Left ventricle myocardium inferior (tissue), 1 donor: ENCODE measurements at places on chromosomes 11 and 22.

DNA sequence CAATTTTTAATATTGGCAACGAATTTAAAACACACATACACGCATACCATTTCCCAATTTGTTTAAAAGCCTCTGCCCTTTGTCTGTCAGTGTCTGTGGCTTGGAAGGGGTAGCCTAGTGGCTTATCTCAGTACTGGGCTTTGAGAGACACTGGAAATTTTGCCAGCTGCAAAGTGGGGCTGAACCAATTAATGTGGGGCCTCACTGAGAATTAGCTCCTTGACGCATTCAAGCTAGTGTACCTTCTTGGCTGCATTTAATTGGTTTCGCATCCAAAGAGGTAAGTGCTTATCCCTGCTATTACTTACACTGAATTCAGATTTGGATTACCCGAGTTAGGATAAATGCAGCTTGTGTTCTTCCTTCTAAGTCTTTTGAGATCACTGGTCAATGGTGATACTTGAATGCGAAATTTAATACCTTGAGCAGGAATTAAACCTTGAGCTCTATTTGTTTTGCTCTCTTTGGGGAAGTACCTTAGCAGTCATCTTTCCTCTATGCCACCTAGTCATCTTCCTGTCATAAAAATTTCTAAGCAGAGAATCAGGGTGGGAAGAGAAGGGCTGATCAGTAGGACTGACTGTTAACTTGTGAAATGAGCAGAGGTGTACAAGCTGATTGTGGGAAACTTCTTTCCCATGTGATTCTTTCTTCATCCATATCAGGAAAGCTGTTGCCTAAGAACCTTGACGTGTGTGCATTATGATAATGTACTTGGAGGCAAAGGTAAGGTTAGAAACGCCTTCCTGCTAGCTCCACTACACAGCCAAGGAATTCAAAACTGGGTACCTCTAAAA lies 187.7 kb upstream of the E2F8 start:
- DNase-seq: no peak

GRCh38 chr11:20618083-20618482 lies 18.7 kb downstream of the SLC6A5 start:
- DNase-seq: no peak

DNA sequence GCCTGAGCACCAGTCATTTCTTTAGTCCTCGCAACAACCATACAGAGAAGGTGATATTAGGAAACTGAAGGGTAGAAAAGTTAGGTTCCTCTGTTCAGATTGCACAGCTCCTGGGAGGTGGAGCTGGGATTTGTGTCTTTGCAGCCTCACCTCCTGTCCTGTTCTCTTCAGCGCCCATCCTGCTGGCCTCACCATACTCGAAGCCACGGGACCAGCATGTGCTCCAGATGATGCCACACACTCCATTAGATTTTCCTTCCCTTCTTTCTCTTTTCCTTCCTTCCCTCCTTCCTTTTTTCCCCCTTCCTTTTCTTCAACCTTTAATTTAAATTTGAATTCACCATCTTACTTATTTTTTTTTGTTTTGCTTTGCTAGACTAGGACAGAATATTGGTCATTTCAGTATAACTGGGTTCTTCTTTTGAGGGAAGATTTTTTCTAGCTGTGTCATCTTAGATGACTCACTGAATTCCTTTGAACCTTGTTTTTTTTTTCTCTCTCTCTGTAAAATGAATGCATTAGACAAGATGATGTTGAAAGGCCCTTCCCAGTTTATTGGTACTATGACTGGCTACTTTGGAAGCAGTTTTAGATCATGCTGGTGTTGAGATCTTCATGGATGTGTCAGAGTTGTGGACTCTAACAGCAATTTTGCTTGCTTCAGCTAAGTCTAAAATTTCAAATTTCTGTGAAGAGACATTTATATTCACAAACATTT lies 662.5 kb upstream of the TENM4 start:
- no peak for DNase-seq

DNA sequence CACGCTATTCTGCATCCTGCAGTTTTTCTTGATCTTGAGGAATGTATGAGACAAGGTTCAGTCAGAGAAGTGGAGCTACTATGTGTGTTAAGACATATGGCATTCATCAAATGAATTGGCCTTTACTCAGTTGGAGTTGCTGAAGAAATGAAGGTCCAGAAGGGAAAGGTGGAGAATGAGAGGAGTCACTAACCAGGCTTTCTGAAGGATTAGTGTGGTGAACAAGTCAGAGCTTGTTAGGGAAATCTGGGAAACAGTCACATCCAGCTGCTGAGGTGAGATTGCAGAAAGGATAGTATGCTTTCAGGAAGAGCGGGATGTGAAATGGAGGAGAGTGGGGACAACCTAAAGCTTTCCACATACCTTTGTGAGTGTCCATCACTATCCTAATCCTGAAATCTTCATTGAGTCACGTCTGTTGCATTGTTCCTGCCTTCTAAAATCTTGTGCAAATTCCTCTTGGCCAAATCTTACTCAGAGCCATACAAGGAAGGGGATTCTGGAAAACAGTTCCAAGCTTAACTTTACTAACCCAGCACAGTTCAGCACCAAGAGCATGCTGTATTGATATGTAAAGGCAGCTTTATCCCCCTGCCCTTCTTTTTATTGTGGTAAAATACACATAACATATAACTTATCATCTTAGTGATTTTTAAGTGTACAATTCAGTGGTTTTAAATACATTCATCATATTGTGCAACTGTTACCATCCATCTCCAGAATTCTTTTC lies 11.4 kb upstream of the PITPNB start:
- DNase-seq: no peak

DNA sequence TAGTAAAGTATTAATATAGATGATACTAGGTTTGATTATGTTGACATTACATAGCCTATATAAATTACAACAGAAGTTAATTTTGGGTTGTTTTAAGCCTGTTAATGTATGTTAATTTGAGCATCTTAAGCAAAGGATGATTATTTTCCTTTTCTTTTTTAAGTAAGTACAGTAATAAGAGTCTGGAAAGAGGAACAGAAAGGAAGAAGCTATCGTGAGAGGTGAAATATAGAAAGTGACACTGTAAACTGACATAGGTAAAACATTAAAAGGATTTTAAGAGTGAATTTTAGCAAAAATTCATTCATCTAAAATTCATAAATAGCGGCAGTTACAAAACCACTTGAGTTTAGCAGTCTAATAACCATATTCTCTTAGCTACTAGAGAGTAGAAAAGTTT lies 45.5 kb downstream of the FAR1 start:
- DNase-seq: no peak

DNA sequence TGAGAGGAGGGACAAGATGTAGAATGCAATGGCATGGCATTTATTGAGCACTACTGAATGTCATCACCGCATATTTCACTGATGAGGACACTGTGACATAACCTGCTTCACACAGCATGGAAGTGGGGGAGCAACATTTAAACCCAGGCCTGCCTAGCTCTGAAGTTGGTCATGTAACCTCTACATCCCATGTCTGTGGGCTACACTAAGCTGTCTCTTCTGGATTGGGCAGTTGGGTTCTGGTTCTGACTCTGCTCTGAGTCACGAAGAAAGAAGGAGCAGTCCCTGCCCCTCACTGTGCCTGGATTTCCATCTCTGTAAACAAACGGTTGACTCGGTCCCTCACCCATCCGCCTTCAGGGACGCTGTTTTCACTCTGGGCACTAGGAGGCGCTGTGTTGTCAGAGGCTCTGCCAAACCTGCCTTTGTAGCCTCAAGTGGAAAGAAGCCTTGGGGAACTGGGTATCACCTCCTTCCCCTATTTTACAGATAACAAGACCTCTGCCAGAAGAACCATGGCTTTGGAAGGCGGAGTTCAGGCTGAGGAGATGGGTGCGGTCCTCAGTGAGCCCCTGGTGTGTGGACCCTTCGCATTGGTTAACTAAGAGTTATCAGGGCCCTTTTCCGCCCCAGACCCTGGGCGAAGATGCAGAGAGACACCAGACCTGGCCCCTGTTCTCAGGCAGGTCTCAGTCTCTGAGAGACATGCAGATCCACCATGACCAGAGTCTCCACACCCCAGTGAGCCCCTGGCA lies 12.7 kb upstream of the ARHGEF17 start:
- DNase-seq: peak; percentile 66

DNA sequence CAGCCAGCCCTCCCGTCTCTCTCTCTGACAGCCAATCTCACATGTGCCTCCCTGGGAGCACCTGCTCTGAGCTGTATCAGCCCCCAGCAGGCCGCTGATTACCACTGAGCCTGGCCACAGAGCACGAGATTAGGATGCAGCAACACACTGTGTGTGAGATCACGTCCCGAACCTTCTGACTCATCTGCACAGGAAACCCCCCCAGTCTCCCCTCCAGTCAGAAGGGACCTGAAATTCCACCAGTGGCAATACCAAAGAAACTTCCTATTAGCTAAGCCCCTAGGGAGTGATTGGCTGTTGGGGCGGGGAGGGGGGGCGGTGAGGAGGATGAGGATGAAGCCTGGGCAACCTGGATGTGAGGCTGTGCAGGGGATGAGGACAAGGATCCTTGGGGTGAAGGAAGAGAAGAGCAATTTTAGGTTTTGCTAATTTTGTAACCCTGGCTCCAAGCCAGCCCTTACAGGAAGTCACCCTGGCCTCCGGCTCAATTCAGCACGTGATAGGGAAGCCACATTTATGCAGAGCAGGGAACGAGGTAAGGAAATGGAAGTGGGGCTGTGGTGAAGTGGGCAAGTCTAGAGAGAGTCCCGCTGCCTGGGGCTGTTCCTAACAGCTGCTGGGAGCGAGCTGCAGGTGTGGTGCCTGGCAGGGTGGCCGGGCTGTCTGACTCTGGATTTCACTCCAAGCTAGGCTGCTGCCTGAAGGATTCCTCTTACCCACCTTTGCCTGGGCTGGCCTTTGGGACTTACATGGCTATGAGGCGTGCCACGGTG lies 1.9 kb downstream of the SLC43A3 start:
- peak; percentile 61 for DNase-seq

DNA sequence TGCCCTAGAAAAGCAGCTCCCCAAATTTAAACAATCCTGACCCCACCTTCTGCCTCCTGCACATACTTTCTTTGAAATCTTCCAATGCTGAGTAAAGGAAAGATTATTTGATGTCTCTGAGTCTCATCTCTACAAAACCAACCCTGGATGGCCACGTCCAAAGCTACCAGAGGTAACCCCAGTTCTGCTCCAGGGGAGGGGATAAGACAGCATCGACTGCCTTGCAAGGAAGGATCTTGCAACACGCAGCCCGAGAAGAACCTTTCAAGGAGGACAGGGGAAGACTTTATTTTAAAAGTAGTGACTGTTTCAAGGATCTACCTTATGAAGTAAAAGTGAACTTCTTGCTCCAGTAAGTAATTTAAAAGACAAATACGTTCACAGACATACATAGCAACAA lies 66.5 kb upstream of the TMEM45B start:
- no peak for DNase-seq

GRCh38 chr22:36415415-36416168 lies 27.8 kb upstream of the MYH9 start:
- DNase-seq: no peak

- no peak for DNase-seq
These were observed 14.3 kb upstream of the FSHB start for GRCh38 chr11:30216534-30216933.

GRCh38 chr11:35389112-35389511 lies 30.2 kb downstream of the SLC1A2 start:
- DNase-seq: no peak

DNA sequence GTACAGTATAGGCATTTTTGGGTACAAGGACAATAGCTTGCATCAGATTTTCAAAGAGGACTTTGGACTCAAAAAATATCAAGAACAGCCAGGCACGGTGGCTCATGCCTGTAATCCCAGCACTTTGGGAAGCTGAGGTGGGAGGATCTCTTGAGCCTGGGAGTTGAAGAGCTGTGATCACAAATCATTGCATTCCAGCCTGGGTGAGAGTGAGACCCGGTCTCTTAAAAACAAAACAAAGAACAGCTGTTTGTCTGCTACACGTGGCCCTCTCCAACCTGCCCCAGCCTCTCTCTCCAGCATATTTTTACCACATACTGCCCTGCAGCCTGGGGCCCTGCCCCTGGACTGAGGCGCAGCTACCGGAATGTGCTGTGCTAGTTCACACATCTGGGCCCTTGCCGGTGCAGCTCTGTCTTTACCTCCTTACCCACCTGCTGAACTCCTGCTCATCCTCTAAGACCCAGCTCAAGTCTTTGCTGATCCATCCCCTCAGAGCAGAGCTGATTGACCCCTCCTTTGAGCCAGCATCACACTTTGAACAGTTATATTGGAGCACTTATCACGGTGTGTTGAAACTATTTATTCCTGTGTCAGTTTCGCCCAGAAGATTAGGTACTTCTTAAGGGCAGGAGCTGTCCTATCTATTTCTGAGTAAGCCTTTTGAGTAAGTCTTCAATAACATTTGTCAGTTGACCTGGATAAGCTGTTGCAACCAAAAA lies 29.4 kb downstream of the GRIK4 start:
- DNase-seq: no peak

- no peak for DNase-seq
These were observed 263.3 kb downstream of the ETS1 start for GRCh38 chr11:128324051-128324481.

- DNase-seq: no peak
These were observed 14.9 kb downstream of the ZNF74 start for GRCh38 chr22:20408891-20409290.

DNA sequence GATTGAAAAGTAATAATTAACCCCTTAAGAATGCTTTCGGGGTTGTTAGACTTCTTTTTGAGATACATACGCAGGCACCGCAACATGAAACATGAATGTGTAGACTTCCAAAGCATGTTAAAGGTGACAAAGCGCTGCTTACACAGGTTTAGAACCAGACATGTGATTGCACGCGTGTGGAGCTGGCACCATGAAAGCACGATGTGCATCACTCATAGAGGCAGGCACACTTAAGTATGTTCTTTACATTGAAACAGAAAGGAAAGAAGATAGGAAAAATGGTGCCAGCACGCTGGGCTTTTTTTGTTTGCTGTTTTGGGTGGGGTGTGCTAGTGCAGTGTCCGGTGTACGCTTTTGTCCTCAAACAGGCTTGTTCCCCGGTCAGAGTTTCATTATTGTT lies 83.6 kb upstream of the PPARA start:
- DNase-seq: peak; percentile 11

- peak; percentile 67 for DNase-seq
These were observed 213.4 kb upstream of the SYN3 start for GRCh38 chr22:33271390-33272161.

- peak; percentile 20 for DNase-seq
These were observed 55.0 kb upstream of the ANO3 start for GRCh38 chr11:26276798-26277424.

GRCh38 chr11:130380778-130381177 lies 47.6 kb downstream of the ADAMTS8 start:
- no peak for DNase-seq
